Stimulated activated CD4-positive, alpha-beta T cell treated with anti-CD3 and anti-CD28 coated beads, Interleukin-2, amount 100 ng/mL, for 48 hours (primary cell): ENCODE measurements at places on chromosomes 1 and 21.

DNA sequence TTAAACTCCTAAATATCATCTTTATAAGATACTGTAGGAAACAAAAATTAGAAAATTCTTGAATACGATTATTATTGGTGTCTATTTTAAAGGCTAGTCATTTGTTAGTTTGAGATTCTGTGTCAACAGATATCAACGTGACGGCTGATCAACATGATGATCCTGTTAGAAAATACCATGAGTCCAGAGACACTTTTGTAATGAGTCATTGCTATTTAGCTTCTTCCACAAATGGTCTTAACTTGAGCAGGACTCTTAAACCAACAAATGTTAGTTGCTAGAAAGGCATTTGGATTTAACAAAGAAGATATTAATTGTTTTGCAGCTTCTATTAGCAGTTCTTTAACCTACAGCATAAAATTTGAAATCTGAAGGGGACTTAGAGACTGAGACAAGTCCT is 131.2 kb downstream of the TGFB2 start:
- DNase-seq = no peak

GRCh38 chr1:210535761-210536160 is 207.1 kb downstream of the HHAT start:
- no peak for DNase-seq

DNA sequence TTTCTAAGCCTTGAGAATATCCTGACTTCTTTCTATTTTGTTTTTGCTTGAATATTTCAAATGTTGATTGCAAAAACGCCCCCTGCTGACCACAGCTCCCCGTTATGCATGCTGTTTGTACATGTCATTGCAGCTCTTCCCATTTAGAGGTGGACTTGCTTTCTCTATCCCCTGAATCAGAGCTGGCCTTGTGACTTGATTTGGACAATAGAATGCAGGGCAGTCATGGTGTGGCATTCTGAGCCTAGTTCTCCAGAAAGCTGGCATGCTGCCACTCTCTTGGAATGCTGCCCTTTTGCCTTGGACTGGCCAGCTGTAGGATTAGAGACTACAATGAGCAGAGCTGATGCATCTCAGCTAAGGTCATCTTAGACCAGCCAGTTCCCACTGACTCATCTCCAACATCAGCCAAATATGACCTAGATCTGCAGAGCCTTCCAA is 1561.5 kb downstream of the MRPL39 start:
- DNase-seq = peak; percentile 2

- no peak for DNase-seq
Observed at GRCh38 chr1:172400722-172401105, 19.8 kb upstream of the C1orf105 start.

DNA sequence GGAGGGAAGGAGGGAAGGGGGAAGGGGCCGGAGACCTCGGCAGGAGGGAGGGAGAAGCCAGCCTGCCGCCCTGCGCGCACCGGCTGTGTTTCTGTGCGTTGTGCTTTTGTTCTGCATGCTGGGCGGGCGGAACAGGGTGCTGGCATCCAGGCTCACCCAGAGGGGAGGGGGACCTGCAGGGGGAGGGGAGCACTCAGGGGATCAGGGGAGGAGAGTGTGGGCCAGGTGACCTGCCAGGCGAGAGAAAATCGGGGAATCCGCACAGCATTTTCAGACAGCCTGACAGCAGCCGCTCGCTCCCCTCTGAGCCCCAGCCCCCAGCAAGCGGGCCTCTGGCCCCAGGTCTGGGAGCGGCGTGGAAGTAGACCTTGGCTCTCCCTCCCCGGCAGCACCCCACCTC is 54.7 kb downstream of the RIPK4 start:
- DNase-seq = no peak
